ENCODE measurements at places on chromosomes 6 and 20.

GRCh38 chr6:149965194-149966020, 1.7 kb downstream of the ULBP1 start:
- no peak for DNase-seq

- no peak for DNase-seq
Measured at GRCh38 chr6:17144016-17144415, 42.2 kb downstream of the STMND1 start.

DNA sequence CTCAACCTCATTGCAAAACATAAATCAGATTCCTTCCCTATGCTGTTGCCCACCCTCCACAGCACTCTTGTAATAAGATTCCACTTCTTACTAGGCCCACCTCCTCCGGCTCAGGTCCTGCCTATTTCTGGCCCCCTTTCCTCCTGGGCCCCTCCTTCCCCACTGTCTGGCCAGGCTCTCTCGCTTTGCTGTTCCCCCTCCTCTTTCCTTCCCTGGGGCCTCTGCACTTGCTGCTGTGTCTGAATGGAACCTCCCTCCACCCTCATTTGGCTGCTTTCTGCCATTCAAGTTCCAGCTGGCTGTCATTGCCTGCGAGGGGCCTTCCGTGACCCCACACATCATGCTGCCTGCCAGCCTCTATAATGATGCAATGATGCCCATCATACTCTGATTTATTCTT, 38.9 kb downstream of the ARHGAP40 start:
- no peak for DNase-seq

DNA sequence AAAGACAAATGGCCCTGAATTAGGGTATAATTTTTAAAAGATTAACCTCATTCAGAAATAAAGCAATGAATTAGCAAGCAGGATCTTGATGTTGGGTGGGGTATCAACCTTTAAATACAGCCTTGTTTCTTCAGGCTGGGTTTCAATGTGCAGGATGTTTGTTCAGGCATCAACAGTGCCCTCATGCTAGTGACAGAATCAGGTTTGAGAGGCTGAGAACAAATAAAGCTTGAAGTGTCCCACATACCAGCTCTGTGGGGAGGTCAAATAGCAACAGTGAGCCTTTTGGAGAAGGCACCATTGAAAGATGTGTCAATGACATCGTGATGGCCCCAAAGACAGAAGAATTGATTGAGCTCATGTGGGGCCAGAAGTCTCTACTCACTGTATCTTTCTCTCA, 68.2 kb downstream of the MTFR2 start:
- no peak for DNase-seq

- no peak for DNase-seq
Measured at GRCh38 chr6:14510038-14510437, 392.5 kb downstream of the CD83 start.

GRCh38 chr6:142088858-142089216, 43.9 kb upstream of the GJE1 start:
- DNase-seq, result no peak
